ENCODE measurements at places on chromosomes 3 and 15.

DNA sequence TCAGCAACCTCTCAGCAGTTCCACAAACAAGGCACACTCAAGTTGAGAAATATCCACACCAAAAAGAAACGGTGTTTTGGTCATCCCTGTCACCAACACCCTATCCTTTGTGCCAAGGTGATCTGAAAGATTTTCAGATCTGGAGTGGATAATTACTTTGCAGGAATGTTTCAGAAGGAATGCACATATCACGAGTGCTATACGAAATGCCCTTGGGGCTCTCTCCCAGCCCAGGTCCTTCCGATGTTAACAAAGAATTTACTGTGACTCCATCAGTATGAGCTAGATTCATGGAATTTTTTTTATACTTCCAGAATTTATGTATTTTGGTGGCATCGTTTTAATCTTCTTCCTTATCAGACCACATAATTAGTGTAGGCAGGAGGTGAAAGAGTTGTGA is 105.0 kb downstream of the GRM7 start:
- no peak for DNase-seq

DNA sequence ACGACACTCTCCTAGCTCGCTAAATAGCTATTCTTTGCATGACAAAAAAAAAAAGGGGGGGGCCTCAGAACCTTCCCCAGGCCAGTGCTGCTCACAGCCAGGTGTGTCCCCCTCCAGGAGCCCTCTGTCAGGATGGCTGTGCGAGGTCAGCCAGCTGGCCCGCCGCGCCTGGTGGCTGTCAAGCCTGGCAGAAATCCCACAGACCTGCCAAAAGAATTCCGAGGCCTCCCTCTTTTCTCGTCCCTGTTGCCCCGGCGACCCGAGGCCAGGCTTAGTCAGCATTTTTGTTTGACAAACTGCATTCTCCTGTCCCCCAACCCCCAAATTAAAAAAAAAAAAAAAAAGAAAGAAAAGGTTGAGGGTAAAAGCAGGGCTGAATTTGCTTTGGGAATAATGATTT is 61.9 kb downstream of the TM4SF4 start:
- no peak for DNase-seq

GRCh38 chr3:196388956-196389355 is 43.3 kb downstream of the UBXN7 start:
- no peak for DNase-seq

DNA sequence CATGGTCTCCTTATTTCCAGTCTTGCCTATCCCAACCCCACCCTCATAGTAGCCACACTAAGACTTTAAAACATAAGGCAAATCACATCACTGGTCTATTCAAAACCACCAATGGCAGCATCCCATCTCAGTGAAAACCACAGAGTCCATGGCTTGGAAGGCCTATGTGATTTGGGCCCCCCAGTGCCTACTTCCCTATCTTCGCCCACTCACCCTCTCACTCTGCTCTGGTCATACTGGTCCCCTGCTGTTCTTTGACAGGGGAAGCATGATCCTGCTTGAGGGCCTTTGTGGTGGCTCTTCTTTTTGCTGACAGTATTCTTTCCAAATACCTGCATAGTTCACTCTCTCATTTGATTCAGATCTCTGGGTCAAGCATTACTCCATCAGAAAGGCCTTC is 3.3 kb downstream of the GTF2A2 start:
- no peak for DNase-seq

DNA sequence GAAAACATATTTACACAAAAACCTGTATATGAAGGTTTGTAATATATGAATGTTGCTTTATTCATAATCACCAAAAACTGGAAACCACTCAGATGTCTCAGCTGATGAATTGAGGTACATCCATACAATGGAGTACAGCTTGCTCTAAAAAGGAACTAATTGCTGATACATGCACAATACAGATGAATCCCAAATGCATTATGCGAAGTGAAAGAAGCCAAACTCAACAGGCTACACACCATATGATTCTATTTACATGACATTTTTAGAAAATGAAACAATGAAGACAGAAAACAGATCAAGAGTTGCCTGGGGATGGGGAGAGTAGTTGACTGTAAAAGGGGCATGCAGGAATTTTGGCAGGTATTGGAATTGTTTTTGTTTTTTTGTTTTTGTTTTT is 95.5 kb downstream of the IQCH start:
- no peak for DNase-seq

GRCh38 chr15:48946074-48946839 is 17.5 kb downstream of the SHC4 start:
- no peak for DNase-seq

DNA sequence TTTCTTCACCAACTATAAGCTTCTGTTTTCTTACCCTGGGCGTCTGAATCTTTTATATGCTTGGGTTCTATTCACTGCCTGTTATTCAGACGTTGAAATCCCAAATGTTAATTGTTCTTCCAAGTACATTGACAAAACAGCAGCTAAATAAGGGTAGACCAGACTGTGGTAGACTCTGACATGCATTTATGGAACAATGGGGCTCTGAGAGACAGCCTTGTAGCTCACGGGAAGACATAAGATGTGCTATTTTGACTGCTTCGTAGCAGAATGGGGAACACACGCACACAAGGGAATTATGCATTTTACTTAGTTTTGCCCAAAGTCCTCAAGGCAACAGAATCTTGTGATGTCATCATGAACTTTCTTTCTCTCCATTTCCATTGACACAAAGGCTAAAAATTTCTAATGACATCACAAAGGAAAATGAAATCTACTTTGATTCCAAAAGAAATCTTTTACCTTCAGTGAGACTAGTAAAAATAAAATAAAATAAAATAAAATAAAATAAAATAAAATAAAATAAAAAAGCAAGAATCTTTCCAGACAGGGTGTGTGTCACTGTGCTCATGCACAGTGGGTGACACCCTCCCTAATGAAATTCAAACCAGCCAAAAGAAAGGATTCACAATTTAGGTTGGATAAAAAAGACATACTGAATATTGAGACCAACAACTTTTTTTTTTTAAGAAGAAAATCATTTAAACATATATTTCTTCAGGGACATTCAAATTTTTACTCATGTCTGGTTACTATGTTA is 346.6 kb downstream of the ZBTB20 start:
- DNase-seq = no peak

DNA sequence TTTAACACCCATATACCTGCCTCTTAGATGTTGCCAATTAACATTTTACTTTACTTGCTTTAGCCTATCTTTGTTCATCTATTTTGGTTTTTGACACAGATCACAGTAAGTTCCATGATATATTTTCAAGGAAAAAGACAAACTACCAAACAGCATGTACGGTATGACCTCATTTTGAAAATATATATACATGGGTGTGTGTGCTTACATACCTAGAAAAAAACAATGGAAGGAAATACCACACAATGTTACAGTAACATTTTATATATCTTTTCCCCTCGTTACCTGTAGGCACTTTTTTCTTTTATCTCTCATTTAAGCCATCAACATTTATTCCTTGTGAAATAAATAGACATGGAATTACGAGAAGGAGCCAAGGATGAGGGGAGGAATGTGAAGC is 170.0 kb downstream of the FOXP1 start:
- DNase-seq = no peak

DNA sequence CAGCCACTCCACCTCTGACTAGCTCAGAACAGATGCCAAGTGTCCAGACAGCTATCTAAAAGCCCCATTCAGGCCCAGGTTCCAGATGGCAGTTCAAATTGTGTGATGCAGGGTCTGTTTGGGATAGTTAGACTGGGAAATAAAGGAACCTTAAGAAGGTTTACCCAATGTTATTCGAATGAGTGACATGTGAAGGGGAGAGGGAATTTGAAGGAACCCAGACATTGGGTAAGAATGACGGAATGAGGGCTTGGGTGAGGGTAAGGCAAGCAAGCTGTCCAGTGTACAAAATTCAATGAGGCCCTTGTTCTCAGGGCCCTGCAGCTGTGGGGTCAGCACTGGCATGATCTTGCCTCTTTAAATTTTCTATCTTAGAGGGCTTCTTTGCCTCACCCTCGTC is 34.1 kb downstream of the ATP13A5 start:
- DNase-seq = no peak

DNA sequence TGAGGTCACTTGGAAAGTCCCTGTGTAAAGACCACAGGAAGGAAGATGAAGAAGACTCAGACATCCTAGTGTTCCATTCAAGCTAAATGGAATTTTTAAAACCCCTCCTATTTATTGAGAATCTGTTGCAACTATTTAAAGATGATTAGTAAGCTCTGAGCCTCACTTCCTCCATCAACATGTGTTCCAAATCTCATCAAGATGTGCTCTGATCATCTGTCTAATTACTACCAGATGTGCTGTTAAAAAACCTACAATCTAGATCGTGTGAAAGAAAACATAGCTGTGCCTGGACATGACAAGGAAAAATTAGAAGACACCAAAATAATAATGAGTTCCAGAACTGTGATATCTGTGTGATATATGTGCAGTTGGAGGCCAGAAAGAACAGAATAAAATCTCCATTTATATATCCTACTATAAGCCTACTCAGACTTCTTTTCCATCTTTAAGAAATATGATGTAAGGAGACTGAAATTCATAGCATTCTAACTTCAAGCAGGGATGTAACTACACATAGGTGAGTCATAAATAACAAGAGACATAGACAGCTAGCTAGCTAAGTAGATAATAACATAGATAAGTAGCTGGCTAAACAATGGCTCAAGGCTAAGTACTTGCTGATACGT is 7.8 kb downstream of the XPC start:
- DNase-seq = no peak

- no peak for DNase-seq
These were observed 52.0 kb upstream of the PRR23C start for GRCh38 chr3:139096670-139097069.

DNA sequence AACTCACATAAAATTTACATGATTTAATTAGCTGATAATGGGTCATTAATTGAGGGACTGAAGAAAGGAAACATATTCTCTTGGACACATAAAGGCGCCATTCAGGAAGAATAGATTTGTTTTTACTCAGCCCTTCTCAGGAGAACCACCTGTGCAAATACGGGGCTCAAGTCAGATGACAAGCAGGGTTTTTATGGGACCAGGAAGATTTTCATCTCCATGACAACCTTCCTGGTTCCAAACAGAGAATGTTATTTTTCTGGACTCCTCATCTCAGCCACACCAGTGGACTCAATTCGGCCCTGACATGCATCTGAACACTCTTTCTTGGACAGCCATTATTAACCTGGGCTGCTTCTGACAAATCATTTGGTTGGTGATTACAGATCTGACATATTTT is 120.5 kb downstream of the PDZRN3 start:
- DNase-seq = no peak

DNA sequence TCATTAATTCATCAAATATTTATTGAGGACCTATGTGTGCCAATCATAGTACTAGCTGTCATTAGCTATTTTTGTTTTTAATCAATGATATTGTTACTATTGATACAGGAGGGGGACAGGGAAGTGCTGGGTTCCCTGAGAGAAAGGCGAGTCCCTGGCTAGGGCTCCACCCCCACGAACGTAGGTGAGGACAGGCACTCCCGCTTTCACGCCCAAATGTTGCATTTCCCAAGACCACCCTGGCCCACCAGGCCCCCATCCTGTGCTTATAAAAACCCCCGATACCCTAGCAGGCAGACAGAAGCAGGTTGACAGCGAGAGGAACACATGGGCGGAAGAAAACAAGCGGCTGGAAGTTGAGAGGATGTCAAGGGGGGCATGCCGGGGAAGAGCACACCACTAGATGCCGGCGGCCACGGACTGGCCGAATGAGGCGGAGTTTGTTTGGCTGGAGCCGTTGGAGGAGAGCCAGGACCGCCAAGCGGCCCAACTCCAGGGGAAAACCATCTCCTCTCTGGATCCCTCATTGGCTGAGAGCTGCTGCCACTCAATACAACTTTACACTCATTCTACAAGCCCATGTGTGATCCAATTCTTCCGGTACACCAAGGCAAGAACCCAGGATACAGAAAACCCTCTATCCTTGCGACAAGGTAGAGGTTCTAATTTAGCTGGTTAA is 798.7 kb upstream of the SEMA6D start:
- no peak for DNase-seq

- DNase-seq = no peak
These were observed 8.7 kb downstream of the BTD start for GRCh38 chr3:15610082-15610759.

DNA sequence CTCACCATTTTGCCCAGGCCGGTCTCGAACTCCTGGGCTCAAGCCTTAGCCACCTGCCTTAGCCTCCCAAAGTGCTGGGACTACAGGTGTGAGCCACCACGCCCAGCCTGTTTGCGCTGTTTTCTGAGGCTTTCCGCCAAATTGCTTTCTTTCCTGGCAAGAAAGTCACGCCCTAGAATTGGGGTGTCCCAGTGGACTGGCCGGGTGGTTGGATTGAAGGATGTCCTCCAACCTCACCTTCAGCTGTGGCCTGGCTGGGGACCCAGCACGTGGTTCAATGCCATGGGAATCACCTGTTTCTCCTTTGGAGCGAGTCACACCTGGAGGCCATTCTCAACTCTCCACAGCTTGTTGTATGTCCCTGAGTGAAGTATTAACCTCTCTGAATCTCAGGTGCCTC is 5.8 kb upstream of the ANKDD1A start:
- DNase-seq = no peak

- DNase-seq = no peak
These were observed 174.9 kb downstream of the XXYLT1 start for GRCh38 chr3:195096053-195096452.

GRCh38 chr15:76945494-76946093 is 14.0 kb downstream of the RCN2 start:
- no peak for DNase-seq

- DNase-seq = no peak
These were observed 588.3 kb upstream of the NAALADL2 start for GRCh38 chr3:174270841-174271240.

DNA sequence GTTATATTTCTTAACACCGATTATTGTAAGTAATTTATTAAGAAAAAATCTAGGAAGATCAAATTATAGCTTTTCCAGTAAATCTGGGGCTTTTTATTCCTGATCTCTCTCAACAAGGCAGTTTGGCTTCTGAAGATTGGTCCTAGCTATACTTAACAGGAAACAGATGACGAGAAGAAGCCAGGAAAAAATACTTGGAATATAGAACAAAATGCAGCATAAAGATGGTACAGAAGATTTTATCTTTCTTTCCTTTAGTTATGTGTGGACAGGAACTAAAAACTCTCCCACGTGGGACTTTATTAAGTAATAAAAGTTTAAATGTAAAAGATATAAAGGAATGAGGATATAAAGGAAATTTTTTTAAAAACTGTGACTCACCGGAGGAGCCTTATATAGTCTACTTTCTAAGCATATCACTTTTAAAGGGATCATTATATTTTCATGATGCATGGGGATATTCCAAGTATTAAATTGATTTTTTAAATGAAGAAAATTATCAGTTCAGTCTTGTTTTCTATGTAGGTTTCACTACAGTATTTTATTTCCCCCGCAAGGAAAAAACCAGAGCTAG is 8.2 kb downstream of the B3GNT5 start:
- DNase-seq = no peak

- no peak for DNase-seq
These were observed 29.4 kb downstream of the CD200R1L start for GRCh38 chr3:112817271-112817670.

GRCh38 chr3:14227856-14228255 is 49.2 kb downstream of the LSM3 start:
- DNase-seq = no peak

GRCh38 chr3:197368821-197369220 is 70.4 kb upstream of the DLG1 start:
- DNase-seq = no peak

GRCh38 chr3:73216310-73216709 is 154.9 kb downstream of the EBLN2 start:
- DNase-seq = no peak

- DNase-seq = no peak
These were observed 4.0 kb downstream of the NPTN start for GRCh38 chr15:73628976-73629797.

- DNase-seq = no peak
These were observed 75.4 kb upstream of the ARL6 start for GRCh38 chr3:97689111-97689510.
